ENCODE measurements at places on chromosomes 7 and 10. TPM values are rescaled to one million over a fixed set of nuclear protein-coding genes. Genes with fewer than 3 reads are reported as not detected.

Gene SFTPA2
- total RNA-seq: not detected

Gene ANXA8L1
- total RNA-seq: 2.9 TPM

Gene CYP17A1
- total RNA-seq: not detected

Gene FAM25G
- not detected for total RNA-seq

Gene SCART1
- total RNA-seq: 2.7 TPM

Gene PCLO
- total RNA-seq: 0.59 TPM

Gene PTN
- total RNA-seq: 7.7 TPM

Gene FAM149B1
- total RNA-seq: 32.4 TPM

Gene MINDY3
- total RNA-seq: 36.5 TPM

Gene HTR7
- total RNA-seq: 22.9 TPM

Gene SFRP4
- total RNA-seq: 0.14 TPM

Gene SLC12A9
- 12.2 TPM for total RNA-seq

Gene RRP12
- 16.9 TPM for total RNA-seq

Gene CCAR1
- 23.8 TPM for total RNA-seq

Gene ZNF239
- total RNA-seq: 7.1 TPM

Gene LEP
- total RNA-seq: not detected

Gene CLRN3
- not detected for total RNA-seq

Gene GOLGA7B
- total RNA-seq: not detected

Gene NUTM2D
- 1.2 TPM for total RNA-seq

Gene GARS1
- 424 TPM for total RNA-seq

Gene SH2B2
- total RNA-seq: 4.7 TPM

Gene EPHB6
- 2.6 TPM for total RNA-seq

Gene NODAL
- not detected for total RNA-seq

Gene UBN2
- total RNA-seq: 7.5 TPM

Gene UTF1
- total RNA-seq: not detected

Gene ZCCHC24
- 24.5 TPM for total RNA-seq

Gene BBS9
- 29.4 TPM for total RNA-seq

Gene THSD7A
- total RNA-seq: 0.30 TPM

Gene SNX8
- total RNA-seq: 17.2 TPM

Gene LRRTM3
- under 0.01 TPM for total RNA-seq

Gene LRIT1
- total RNA-seq: not detected

Gene LRRC18
- total RNA-seq: not detected

Measured in smooth muscle cell of the umbilical artery (primary cell).